ENCODE measurements at places on chromosomes 12 and 14.

GRCh38 chr12:128483526-128484255 lies 216.7 kb downstream of the TMEM132C start:
- no peak for DNase-seq

GRCh38 chr14:104100171-104101085 lies 14.9 kb downstream of the ASPG start:
- no peak for DNase-seq

GRCh38 chr12:52660934-52661499 lies 9.0 kb upstream of the KRT2 start:
- DNase-seq, result no peak

DNA sequence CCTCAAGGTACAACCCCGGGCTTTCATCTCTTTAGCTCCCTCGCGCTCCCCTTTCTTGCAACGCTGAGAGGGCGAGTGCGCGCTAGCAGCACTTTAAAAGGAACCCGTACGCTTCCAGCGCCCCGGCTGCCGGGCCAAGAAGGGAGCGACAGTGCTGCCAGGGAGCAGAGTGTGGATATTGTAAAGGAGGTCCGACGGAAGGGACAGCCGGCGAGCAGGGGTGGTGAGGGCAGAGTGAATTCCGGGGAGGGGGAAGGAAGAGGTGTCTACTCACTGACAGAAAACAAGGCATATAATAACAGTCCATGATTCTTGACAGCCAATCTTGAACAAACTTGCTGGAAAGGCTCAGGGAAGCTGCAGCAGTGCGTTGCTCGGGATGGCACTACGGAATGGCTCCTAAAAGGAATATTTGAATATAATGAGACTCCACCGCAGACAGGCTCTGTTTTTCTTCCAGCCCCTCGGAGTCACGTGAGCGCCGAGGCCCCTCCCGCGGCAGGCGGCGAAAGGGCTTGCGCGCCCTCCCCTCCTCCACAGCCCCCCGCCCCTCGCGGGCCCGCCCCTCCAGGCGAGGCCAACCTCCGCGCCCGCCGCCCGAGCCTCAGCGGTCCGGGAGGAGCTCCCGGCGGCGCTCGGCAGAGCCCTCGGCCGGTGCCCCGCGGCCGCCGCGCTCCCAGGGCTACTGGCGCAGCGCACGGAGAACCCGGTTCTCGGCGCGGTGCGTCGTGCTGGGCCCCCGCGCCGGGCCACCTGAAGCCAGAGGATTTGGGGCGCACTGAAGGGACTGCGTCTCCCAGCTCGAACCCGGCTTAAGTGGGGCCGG lies 3.4 kb downstream of the BMP4 start:
- DNase-seq, result no peak

DNA sequence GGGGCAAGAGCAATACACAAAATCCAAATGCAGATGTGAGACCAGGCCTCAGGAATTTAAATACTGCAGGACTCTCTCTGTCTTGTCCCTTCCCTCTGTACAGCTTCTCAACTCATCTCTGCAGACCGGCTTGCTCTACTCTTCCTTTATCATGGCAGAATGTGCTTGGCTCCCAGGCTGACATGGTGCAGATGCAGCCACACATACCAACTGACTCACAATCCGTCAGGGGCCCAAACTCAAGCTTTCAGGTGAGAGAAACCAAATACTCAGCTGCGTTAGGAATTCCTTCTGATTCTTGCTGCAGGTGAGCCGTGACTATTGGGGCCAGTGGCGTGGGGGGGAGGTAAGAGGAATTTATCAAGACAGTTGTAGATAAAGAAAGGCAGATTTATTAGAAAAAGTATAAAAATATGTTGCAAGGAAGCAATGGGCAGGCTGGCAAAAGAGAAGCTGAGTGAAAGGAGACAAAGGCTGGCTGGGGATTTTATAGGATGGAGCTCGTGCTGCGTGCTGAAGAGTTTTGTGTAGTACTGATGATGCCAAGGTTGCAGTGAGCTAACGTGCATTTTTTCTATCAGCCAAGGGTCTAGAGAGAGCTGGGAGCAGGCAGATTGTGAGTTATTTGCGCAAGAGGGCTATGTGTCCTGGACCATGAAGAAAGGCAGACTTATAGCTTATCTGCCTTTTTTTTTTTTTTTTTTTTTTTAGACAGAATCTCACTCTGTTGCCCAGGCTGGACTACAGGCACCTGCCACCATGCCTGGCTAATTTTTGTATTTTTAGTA lies 5.0 kb upstream of the LGALS3 start:
- DNase-seq, result no peak

- DNase-seq, result no peak
These were observed 28.4 kb downstream of the SDR9C7 start for GRCh38 chr12:56905852-56906251.

DNA sequence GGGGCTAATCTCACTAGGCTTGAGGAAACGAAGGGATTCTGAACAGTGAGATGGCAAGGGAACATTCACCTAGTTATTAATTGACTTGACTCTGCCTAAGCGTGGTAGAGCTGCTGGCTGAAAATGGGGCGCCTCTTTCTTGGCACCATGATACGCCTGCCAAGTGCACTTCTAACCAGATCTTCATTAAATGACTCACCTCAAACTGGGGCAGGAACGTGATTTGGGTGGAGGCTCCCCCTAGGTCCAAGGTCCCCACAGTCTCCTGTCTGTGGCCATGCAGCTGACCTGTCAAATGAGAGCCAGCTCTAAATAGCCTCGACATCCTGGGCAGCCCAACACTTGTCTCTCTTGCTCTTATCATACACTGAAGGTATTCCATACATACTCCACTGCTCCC lies 26.0 kb downstream of the COQ6 start:
- DNase-seq, result no peak

DNA sequence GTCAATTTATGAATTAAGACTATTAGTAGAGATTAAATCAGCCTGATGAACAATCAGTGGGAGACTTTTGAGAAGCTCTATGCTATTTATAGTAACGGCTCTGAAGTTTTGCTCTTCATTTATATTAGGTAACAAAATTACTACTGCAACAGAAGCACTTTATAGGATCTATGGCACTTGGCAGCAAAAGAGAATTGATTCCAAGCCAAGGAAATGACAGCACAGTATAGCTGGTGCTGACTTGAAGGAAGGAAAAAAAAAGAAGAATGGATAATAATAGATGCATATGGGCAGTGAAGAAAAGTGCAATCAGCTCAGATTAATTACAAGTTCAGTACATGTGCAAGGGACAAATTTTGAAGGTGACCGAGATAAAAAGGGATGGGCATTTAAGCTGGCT lies 228.2 kb upstream of the PPFIA2 start:
- no peak for DNase-seq

- no peak for DNase-seq
These were observed 121.6 kb downstream of the TMEM132C start for GRCh38 chr12:128388461-128389000.

- no peak for DNase-seq
These were observed 87.6 kb upstream of the HIF1A start for GRCh38 chr14:61607570-61608244.

DNA sequence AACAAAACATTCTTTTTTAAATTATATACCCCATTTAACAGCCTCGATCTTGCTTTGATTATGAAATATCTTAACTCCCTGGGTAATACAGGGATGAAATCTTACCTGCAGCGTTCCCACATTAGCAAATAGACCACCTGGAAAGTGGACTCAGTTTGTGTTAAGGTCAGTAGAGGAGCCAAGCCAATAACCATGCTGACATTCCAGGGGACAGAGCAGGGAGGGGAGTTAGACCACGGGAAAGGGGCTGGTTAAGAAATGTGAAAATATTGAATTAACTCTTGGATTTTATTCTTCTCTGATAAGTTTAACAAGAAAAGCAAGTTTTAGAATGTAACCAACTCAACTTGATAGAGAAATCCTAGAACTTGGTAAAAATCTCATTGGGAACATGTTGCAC lies 144.9 kb upstream of the CLEC14A start:
- DNase-seq, result no peak

GRCh38 chr14:68228656-68229055 lies 409.1 kb downstream of the RAD51B start:
- DNase-seq, result no peak

GRCh38 chr12:47799357-47799955 lies 20.2 kb downstream of the HDAC7 start:
- DNase-seq, result no peak

GRCh38 chr12:53051058-53051880 lies 1.4 kb downstream of the TNS2 start:
- DNase-seq, result no peak

DNA sequence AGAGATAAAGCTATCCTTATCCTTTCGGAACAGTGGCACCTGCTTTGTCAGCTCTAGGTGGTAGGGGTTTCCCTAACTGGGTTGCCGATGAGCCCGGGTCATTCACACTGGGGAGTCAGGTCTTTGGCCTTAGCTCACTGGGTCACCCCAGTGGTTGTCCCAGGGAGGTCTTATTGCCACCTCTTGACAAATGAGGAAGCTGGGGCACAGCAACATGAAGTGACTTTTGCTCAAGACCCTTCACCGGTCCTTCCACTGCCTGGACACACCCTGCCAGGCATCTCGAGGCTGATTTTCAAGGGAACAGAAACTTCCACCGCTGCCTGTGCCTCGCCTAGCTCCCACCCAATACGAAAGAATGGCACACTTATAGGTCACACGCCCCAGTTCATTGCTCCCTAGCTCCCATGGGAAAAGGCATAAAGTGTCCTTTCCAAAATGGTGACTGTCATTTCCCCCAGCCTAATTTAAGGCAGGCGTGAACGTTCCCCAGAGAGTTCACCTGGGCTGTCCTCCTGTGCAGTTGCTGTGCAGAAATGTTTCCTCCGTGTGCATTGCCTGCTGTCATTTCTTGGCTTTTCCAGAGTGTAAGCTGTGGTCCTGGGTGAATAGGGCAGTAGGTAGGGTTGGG lies 156.1 kb upstream of the CCND2 start:
- DNase-seq, result no peak

DNA sequence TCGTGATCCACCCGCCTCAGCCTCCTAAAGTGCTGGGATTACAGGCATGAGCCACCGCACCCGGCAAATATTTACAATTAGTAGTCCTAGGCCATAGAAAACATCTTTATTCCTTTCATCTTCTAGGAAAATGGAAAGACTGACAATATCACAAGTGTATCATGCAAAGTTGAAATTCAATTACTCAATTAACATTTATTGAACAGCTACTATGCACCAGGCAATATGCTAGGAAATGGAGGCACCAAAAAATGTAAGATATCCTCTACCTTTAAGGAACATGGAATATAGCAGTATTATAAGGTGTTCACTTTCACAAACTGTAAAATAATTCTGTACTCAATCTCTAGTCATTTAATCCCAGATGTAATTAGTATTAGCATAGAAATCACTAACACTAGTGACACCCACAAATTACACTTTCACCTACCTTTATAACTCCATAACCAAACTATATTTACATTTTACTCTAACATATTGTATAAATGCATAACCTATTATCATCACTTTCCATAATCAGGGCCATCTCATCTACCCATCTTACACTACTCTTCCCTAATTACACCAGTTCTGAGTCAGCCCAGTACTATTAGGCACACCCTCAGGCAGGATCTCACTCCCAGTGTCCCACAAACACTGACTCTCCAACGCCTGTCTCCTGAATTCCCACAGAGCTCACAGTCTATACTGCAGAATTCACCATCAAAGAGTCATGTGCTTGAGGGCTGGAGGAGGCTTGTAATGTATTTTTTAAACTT lies 10.4 kb downstream of the CORO1C start:
- no peak for DNase-seq

DNA sequence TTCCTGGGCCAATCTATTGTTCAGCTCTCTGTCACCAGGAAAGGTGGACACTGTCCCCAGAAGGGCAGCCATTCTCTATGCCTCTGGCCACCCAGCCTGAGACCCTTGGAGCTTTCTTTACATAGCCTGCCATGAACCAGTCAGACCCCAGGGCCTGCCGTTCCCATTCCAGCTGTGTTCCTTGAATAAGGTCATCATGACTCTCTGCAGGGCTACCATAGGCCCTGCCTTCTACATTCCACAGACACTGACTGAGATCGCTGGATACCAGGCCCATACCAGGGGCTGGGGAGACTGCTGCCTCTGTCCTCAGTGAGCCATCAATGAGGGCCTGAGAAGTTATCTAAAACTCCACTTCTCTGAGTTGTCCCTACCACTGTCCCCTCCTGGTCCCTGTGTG lies 75.5 kb downstream of the SYNE3 start:
- DNase-seq, result no peak

DNA sequence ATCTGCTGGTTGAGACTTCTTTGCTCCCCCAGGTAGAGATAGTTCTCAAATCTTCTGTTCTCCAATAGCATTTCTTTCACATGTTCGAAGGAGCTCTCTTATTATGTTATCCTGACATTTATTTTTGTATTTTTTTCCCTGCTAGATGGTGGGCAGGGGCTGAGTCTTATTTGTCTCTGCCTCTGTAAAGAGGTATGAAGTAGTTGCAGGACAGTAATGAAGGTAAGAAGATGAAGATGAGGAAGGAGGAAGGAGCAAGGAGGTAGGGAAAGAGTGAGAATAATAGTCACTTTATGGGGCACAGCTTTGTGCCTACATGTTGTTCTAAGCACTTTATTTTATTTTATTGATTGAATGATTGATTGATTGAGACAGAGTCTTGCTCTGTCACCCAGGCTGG lies 5.0 kb upstream of the CIROP start:
- DNase-seq, result no peak

- no peak for DNase-seq
These were observed 549.1 kb downstream of the RPS29 start for GRCh38 chr14:49036984-49037516.

DNA sequence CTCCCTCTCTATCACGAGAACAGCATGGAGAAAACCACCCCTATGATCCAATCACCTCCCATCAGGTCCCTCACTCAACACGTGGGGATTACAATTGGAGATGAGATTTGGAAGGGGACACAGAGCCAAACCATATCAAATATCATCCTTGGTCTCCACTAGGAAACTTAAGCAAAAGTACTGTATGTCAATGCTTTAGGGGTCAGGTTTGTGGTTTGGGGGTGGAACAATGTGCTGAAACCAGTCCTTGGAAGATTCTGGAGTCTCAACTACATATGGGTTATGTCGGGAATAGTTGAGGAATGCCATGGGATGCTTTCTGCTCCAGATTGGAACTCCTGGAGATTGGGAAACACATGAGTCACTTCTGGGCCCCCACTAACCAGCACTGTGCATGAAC lies 48.3 kb upstream of the CCDC63 start:
- no peak for DNase-seq

DNA sequence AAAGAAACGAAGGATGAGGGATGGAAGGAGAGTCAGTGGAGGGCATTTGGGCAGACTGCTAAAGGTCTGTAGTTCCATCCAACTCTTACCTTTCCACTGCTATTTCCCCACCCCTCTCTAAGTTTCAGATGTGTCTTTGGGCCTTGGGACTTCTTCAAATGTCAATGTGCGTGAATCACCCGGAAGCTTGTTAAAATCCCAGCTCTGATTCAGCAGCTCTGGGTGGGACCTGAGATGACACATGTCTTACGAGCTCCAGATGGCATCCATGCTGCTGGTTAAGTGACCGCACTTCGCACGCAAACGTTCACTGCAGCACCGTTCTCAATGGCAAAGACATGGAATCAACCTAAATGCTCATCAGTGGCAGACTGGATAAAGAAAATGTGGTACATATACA lies 309.9 kb downstream of the VRK1 start:
- DNase-seq, result no peak

GRCh38 chr12:58548801-58549200 lies 371.5 kb downstream of the LRIG3 start:
- no peak for DNase-seq

GRCh38 chr14:64806202-64806861 lies 73.4 kb downstream of the SPTB start:
- no peak for DNase-seq

GRCh38 chr14:93047661-93048060 lies 68.1 kb downstream of the ITPK1 start:
- no peak for DNase-seq
